Central memory CD8-positive, alpha-beta T cell (primary cell): ENCODE measurements at places on chromosomes 5 and 9.

DNA sequence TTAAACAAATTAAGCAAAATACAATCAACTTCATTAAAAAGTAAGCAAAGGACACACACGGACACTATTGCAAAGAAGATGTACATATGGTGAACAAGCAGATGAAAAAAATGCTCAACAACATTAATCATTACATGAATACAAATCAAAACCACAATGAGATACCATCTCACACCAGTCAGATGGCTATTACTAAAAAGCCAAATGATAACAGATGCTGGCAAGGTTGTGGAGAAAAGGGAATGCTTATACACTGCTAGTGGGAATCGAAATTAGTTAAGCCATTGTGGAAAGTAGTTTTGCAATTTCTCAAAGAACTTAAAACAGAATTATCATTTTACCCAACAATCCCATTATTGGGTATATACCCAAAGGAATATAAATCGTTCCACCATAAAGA lies 636.2 kb upstream of the ST8SIA4 start:
- DNase-seq, result no peak
- no peaks in the 10 kb centered on the region for H3K4me1 ChIP-seq
- H3K27me3 ChIP-seq, result no peaks in the 10 kb centered on the region
- H3K27ac ChIP-seq, result no peak overlapping the region
- H3K4me3 ChIP-seq, result no peak overlapping the region

DNA sequence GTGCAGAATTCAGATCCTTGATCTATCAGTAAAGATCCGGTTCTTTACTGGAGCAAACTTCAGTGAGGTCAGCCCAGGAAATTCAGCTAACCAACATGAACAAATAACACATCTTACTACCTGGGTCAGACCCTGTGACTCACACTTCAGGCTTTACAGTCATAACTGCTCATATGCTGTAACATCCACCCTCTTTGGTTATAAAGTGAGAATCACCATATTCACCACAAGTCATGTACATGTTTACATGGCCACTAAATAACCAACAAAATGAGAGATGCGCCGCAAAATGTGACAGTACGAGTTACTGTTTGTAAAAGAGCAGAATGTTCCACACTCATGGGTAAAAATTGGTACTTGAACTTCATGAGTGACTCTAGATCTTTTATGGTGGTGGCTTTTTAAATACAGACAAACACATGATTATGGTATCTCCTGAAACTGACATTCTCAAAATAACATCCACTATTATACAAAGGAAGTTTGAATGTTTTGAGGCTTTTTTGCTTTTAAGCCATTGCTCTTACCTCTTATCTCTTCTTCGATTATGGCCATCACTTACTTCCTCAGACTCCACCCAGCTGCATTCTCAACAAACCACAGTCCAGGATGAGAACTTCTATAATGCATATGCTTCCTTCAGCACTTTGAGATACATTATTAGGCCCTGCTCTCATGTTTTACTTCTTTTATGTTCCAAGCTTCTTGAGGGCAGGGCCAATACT lies 516.6 kb downstream of the RAB3C start:
- H3K4me3 ChIP-seq, result peak overlapping the region; percentile 47
- peaks cover 44% of the 10 kb centered on the region for H3K4me1 ChIP-seq
- no peaks in the 10 kb centered on the region for H3K27me3 ChIP-seq
- DNase-seq, result peak; percentile 63

DNA sequence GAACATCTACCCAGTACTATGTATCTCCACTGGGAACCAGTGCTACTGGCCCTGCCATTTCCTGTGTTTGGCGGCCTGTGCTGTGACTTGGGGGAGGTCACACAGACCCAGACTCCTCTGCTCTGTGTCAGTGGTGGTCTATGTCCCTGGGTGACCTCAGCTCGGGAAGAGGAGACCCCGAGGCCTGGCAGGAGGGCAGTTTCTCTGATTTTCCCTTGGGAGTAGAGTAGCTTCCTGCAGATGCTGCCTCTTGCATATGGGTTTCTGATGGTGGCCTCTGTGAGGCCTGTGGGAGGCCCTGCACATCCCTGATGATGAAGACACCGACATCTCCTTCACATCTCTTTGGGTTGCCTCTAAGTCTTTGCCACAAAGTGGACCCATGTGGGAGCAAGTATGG lies 13.0 kb upstream of the SMIM32 start:
- H3K4me3 ChIP-seq, result no peak overlapping the region
- H3K36me3 ChIP-seq, result peaks cover 2% of the 10 kb centered on the region
- H3K4me1 ChIP-seq, result no peaks in the 10 kb centered on the region
- no peak for DNase-seq

DNA sequence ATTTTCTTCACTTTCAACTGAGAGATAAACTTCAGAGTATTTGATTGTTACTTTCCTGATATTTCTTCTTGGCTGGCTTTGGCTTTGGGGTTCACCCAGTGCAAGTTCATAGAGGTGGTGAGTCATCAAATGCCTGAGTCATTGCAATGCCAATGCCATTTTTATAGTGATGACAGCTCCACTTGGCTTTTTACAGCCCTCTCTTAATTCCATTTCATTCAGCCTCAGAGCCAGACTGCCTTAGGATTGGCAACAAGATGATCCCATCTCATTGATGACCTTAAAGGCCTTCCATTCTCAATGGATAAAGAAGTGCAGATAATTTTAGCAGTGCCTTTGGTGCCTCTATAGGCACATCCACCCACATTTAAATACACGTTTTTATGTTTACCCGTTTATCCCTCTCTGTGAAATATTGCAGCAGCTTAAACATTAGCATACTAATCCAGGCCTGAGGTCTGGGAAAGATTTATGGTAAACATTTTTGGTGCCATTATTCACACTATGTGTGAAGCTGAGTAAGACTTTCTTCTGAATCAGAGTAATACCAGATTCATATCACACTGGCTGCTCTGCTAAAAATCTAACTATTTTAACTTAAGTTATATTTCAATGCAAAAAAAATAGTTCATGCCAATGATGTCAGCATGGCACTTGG lies 88.9 kb upstream of the TYRP1 start:
- no peak for DNase-seq
- no peak overlapping the region for H3K4me3 ChIP-seq
- H3K27ac ChIP-seq, result no peak overlapping the region
- no peaks in the 10 kb centered on the region for H3K27me3 ChIP-seq
- no peaks in the 10 kb centered on the region for H3K4me1 ChIP-seq
- no peaks in the 10 kb centered on the region for H3K36me3 ChIP-seq

DNA sequence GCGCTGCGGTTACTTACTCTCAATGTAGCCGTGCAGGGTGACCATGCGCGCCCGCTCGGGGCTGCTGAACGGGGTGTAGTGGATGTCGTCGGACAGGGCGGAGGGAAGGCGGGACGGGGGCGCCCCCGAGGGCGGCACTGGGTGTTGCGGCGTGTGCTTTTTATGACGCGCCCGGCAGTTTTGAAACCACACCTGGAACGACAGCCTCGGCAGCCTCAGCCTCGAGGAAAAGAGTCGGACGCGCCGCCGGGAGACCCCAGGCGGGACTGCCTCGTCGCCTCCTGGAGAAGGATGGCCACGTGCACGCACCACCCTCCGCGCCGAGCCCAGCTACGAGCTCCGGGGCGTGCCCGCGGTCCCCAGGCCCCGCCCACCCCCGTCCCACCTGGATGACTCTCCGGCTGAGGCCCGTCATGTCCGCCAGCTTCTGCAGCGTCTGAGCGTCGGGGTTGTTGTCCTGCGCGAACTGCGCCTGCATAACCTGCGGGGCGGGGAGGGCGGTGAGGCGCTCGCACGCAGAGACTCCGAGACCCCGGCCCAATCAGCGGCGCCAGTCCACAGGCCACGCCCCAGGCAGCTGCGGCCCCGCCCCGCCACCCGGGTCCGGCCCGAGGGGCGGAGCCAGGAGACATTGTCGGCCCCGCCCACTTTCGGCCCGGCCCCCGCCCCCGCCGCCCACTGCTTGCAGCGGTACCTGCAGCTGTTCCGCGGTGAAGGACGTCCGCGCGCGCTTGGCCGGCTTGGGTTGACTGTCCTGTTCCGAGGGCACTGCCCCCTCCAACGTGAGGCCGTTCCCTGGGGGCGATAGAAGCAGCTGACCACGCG lies 15.0 kb downstream of the LHX6 start:
- peaks cover 93% of the 10 kb centered on the region for H3K27me3 ChIP-seq
- DNase-seq, result no peak
- H3K36me3 ChIP-seq, result peaks cover 2% of the 10 kb centered on the region
- peaks cover 14% of the 10 kb centered on the region for H3K4me1 ChIP-seq
- no peak overlapping the region for H3K27ac ChIP-seq

GRCh38 chr5:81609810-81610375 lies 141.0 kb downstream of the SSBP2 start:
- H3K4me1 ChIP-seq, result no peaks in the 10 kb centered on the region
- no peak for DNase-seq
- no peaks in the 10 kb centered on the region for H3K27me3 ChIP-seq
- H3K4me3 ChIP-seq, result no peak overlapping the region
- H3K27ac ChIP-seq, result no peak overlapping the region

GRCh38 chr5:174897281-174897950 lies 173.0 kb downstream of the MSX2 start:
- no peaks in the 10 kb centered on the region for H3K4me1 ChIP-seq
- no peak overlapping the region for H3K4me3 ChIP-seq
- no peak overlapping the region for H3K27ac ChIP-seq

DNA sequence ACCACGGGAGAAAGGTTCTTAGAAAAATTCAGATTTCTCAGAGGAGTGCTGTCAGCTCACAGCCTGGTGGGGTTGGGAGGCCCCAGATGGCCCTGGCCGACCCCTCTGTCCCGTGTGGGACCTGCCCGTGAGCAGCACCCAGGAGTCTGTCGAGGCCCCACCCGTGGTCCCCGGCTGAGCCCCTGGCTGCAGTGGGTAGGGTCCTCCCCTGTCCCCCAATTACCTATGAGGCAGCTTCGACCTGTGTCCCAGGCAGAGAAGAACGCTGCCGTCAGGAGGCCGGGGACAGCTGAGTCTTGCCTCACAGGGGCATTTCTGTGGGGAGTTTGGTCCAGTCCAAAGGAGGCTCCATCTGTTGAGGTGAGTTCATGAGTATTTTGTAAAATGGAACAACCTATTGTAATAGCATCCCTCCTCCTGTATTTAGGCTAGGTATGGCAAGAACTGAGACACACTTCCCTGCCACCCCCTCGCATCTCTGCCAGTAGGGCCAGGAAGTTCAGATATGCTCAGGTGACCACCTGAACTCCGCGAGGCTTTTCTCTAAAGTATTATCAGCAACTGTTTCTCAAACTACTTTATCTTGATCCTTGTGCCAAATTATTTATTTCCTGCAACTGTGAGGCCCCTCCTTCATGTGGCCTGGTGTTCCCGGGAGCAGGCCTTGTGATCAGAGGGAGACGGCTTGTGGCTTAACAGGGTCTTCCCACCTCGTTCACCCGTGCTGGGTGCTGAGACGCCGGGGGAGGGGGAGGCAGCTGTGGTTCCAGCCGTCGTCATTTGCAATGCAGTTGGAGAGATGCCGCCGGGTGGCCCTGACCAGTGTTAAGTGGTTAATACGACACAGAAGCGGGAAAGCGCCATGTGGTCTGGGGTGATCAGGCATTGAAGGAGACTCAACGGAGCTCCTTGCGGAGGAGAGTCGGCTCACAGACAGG lies 1.7 kb downstream of the AHRR start:
- H3K27ac ChIP-seq, result no peak overlapping the region
- H3K4me1 ChIP-seq, result no peaks in the 10 kb centered on the region

DNA sequence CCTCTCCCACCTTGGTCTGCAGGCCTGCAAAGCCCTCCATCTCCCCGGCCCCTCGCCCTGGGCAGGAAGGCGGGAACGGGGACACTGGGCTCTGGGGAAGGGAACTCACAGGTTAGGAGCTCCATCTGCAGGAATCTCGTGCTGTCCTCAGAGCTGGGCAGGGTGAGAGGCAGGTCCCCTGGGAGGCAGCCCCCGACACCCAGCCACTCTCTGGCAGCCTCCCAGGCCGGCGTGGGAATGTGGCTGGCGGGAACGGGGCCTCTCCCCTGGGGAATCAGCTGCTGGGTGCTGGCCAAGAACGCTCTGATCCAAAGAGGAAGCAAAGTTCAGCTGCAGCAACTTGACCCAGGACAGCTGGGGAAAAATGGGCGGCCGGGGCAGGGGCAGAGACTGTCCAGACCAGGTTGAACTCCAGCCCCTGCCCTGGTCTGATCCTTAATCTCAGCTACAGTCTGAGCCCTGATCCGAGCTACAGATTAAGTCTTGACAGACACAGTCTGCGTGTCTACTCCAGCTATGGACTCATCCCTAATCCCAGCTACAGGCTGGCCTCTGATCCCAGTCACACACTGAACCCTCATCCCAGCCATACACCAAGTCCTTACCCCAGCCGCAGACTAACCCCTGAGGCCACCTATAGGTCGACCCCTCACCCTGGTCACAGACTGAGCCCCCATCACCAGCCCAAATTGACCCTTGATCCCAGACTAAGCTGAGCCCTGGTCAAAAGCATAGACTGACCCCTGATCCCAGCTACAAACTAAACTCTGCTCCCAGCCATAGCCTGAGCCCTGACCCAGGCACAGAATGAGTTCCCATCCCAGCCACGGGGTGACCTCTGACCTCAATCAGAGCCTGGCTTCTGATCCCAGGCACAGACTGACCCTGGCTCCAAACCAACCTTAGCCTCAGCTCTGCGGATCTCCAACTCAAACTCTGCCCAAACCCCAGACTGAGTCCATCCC lies 37.3 kb upstream of the EGFL7 start:
- no peak for DNase-seq
- no peaks in the 10 kb centered on the region for H3K27me3 ChIP-seq
- H3K36me3 ChIP-seq, result peaks cover 2% of the 10 kb centered on the region

- no peak overlapping the region for H3K27ac ChIP-seq
- peaks cover 69% of the 10 kb centered on the region for H3K4me1 ChIP-seq
- DNase-seq, result no peak
- no peaks in the 10 kb centered on the region for H3K27me3 ChIP-seq
- H3K36me3 ChIP-seq, result peaks cover 2% of the 10 kb centered on the region
- H3K4me3 ChIP-seq, result no peak overlapping the region
These were observed 59.2 kb downstream of the NIPBL start for GRCh38 chr5:36935805-36936204.

- H3K36me3 ChIP-seq, result no peaks in the 10 kb centered on the region
- peaks cover 8% of the 10 kb centered on the region for H3K27me3 ChIP-seq
- H3K4me1 ChIP-seq, result no peaks in the 10 kb centered on the region
- H3K27ac ChIP-seq, result no peak overlapping the region
These were observed 14.3 kb downstream of the CEL start for GRCh38 chr9:133075925-133076630.

DNA sequence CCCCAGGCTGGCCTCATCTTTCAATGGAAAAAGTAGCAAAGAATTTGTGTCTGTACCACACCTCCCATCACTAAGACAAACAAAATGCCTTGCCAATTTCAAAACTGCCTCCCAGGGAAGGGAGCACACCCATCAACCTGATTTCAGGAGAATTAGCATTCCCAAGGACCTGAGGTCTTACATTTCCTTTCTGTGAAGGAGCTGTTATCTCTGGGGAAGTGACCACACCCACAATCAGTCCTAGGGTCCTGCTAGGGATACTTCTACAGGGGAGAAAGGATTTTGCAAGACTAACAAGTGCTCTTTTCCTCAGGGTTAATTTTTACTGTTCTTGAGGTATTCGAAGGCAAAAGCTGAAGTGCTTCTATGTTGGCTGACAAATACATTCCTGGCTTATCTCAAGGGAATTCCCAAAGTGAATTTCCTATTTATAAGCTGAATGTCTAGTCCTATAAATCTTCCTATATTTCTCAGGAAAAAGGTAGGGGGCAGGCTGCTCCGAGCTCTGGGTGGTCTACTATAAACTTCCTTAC lies 97.4 kb upstream of the ITGA1 start:
- H3K4me1 ChIP-seq, result peaks cover 4% of the 10 kb centered on the region
- H3K27ac ChIP-seq, result no peak overlapping the region
- H3K36me3 ChIP-seq, result no peaks in the 10 kb centered on the region
- H3K4me3 ChIP-seq, result no peak overlapping the region

GRCh38 chr5:6396043-6396442 lies 17.7 kb upstream of the MED10 start:
- no peak overlapping the region for H3K27ac ChIP-seq
- H3K36me3 ChIP-seq, result no peaks in the 10 kb centered on the region
- H3K4me3 ChIP-seq, result no peak overlapping the region
- no peaks in the 10 kb centered on the region for H3K4me1 ChIP-seq
